NK-92 treated with Interleukin-12 subunit alpha and Interleukin-12 subunit beta, amount 100 ng/mL, for 24 hours (cell line): ENCODE measurements at places on chromosomes 7 and 10.

DNA sequence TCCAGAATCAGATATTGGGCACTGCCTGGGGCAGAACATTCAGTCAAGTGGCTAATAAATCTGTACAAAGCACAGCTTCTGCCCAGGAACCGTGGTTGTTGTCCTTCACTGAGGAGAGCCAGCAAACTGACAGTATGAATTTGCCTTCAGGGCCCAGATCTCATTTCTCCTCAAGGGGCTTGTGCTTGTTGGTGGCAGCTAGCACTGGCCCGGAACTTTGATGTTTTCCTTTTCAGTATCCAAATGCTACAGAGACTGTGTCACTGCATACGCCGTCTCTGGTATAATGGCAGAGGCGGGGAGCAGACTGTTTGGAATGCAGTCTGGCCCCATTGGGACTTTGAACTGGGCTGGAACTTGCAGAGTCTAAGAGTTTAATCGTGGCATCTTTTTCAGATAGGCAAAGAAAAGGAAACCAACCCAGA, 30.4 kb upstream of the ADD3 start:
- DNase-seq = no peak

- DNase-seq = no peak
These were observed 179.8 kb downstream of the WNT2 start for GRCh38 chr7:117143066-117143465.

DNA sequence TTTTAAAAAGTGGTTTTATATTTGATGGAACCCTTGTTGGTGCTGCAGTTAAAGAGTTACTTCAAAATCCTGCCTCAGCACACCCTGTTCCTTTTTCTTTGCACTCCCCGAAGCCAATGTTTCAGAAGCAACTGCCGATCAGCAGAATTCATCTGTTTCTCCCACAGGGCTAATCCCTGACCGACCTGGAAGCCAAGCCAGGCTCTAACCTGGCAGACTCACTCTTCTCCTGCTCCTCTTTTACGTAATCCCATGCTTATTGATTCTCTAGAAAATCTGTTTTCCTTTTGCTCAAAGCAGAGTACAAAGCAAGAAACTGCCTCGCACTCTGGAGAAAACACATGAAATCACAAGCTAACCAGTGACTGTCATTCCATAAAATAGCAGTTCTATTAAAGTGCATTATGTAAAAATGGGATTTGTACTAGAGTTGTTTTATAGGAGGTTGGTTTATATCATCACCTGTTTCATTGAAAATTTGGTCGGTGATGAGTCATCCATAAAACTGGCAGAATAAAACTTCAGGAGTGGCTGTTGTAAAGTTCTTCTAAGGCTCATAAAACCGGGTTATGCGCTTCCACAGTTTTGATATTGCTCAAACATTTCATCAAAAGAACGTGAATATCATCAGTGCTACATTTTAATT, 99.9 kb downstream of the CNTNAP2 start:
- DNase-seq = no peak

DNA sequence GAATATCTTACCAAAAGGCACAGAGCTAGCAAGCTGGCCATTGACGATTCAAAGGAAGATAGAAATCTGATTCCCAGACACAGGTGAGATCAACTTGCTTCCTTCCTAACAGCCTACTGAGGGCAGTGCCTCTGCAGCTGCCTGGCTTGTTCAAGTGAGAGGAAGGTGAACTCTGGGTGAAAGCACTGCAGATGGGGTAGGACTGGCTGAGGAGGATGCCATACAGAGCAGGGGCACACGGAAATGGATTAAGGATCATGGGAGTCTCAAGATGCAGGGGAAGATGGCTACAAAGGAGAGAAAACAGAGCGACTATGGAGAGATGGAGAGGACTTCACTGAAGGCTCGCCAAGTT, 34.4 kb upstream of the GPAM start:
- no peak for DNase-seq

- no peak for DNase-seq
These were observed 30.9 kb upstream of the AKR1C2 start for GRCh38 chr10:5034588-5034987.

GRCh38 chr7:44956157-44956766, 22.6 kb downstream of the MYO1G start:
- no peak for DNase-seq

GRCh38 chr7:156442516-156442915, 198.1 kb upstream of the RNF32 start:
- DNase-seq = no peak

GRCh38 chr7:155574556-155575290, 28.4 kb upstream of the CNPY1 start:
- no peak for DNase-seq

DNA sequence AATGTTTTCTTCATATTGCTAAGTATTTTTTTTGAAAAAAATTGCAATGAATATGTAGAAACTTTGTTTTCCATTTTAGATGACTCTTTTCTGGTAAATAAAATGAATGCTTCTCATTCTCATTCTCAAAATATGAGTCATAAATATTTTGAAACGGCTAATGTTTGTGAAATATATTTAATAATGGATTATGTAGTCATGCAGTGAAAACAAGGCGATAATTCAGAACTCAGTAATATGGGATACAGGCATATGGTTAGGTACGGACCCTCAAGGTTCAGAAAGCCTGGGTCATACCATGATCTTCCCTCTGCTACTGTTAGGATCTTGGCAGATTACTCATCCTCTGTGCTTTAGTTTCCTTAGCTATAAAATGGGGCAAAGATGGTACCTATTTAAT, 46.2 kb upstream of the SLC39A12 start:
- DNase-seq = no peak

DNA sequence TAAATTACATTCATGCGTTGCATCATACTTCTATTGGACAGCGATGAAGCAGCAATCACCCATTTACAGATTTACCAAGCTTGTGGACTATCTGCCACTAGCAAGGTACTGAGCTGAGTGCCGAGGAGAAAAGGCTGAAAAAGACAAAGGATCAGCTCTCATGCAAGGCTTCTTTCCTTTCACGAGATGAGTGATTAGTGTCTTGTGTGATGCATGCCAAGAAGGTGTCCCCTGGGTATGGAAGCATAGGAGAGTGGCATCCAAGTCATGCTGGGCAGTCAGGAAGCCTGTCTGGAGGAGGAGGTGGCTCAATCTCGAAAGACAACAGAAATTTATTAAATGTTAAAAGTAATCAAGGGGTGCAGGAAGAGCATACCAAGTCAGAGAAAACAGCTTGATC, 40.9 kb downstream of the ACSM6 start:
- no peak for DNase-seq

- DNase-seq = no peak
These were observed 16.6 kb downstream of the TAC1 start for GRCh38 chr7:97748482-97748881.

- no peak for DNase-seq
These were observed 622.2 kb downstream of the POM121L12 start for GRCh38 chr7:53657586-53657985.

DNA sequence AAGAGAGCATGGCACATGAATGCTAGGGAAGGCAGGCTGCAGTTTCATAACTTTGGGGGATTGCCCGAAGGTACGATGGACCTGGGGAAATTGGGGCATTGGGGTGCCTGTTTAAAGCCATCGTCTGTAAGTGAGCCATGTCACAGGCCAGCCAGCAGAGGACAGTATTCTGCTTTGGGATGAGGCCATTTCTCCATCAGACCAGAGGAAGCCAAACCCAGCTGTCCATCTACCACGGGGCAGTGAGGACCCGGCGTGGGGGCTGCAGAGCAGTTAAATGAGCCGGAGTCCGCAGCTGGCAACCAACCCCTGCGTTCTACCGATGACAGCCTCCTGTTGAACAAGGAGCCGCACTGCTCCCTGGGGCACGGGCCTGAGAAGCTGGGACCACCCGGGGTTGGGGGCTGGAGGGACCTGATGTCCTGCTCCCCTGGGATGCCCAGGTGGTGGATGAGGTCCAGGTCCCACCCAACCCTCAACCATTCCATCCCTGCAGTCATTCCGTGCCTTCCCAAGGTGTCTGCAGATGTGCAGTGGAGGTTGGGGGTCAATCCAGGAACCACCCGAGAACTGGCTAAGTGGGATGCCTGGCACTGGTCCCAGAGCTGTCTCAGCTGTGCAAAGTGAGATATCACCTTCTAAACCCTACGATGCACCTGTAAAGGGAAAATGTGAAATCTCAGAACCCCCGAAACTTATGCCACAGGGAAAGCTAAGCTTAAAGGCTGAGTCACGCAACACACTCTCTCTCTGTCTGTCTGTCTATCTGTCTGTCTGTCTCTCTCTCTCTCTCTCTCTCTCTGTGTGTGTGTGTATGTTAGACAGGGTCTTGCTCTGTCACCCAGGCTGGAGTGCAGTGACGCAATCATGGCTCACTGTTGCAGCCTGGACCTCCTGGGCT, 12.1 kb upstream of the RHBDD2 start:
- DNase-seq = peak; percentile 54

GRCh38 chr7:105691082-105691679, 109.9 kb upstream of the EFCAB10 start:
- no peak for DNase-seq

DNA sequence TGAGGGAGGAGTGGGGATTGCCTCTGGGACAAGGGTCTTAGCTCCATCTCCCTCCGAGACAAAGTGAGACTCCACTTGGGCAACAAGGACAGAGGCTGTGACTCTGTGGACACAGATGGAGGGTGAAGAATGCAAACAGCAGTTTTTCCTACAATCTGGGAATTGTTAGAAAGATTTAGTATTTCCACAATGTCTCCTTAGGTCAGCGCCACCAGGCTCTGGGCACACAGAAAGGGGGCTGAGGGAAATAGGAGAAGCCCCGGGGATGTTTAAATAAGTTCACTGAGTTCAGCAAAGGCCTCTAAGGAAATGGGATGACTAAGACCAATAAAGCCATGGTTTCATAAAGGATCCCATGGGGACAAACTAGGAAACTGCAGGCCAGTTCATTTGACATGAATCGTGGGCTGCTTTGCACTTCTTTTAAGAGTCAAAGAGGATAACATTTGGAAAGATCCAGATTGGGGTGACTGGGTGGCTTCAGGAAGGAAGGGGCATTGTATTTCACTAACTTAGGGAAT, 219.8 kb upstream of the GLI3 start:
- no peak for DNase-seq

GRCh38 chr7:129950191-129950932, 2.4 kb downstream of the UBE2H start:
- no peak for DNase-seq

DNA sequence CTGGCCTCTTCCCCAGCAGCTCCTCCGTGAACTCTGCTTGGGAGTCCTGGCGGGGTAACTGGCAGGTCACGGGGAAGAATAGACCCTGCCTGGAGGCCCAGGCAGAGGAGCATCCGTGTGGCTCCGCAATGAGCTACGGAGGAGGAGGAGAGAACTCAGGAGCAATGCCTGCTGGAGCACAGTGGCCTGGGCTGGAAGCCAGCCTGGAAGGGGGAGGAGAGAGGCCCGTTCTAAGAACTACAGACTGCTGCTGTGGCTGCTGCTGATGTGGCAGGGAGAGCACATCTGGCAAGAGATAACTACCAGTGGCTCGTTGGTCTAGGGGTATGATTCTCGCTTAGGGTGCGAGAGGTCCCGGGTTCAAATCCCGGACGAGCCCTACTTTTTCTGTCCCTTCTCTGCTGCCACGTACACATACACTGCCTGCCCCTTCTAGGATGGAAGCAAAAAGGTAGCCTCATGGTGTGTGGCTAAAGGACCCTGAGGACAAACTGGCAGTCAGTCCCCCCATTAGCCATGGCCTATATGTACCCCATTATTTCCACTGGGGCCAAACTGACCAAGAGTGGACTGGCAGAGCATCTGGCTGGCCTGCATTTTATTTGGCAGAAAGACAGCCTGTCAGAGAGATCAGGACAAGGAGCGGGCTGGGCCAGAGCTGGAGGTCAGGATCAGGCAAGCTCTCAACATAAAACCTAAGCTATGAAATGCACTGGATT, 7.7 kb upstream of the OPN1SW start:
- DNase-seq = no peak
